ENCODE measurements at places on chromosomes 4 and X.

DNA sequence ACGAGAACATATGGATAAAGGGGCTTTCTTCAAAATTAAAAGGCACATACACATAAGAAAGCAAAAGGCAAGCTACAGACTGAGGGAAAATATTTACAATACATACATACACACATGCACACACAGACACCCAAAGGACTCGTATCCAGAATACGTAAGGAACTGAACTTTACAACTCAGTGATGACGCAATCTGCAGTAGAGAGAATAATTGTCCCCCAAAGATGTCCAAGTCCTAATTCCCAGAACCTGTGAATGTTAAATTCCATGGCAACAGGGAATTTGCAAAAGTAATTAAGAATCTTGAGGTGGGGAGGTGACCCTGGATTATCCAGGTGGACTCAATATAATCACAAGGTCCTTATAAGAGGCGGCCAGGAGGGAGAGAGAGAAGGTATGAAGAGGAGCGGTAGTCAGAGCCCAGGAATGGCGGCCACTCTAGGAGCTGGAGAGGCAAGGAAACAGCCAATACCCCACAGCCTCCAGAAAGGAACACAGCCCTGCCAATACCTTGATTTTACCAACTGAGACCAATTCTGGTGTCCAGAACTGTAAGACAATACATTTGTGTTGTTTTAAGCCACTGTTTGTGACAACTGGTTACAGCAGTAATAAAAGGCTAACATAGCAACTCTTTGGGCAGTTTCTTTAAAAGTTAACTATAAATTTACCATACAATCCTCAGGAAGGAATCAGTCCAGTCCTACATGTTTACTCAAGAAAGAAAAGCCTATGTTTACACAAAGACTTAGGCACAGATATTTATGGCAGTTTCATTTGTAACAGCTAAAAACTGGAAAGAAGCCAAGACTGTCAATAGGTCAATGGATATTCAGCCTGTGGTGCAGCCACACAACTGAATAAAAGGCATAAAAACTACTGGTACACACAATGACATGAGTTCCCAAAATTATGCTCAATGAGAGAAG lies 27.3 kb upstream of the STS start:
- no peaks in the 10 kb centered on the region for H3K4me1 ChIP-seq
- no peak overlapping the region for H3K27ac ChIP-seq
- no peaks in the 10 kb centered on the region for H3K36me3 ChIP-seq
- peak; percentile 6 for DNase-seq
- H3K4me3 ChIP-seq: no peak overlapping the region

DNA sequence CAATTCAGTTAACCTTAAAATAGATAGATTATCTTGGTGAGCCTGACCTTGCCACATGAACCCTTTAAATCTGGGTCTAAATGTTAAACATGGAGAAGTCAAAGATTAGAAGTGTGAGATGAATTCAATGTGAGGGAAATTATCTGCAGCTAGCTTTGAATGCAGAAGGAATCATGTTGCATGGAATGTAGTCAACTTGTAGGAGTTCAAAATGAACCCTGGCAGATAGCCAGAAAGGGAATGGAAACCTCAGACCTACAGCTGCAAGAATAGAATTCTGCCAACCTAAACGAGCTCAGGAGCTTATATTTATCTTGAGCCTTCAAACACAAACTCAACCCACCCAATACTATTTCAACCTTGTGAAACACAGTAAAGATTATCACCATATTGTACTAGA lies 632.5 kb downstream of the KCTD8 start:
- no peak overlapping the region for H3K4me3 ChIP-seq
- DNase-seq: no peak
- no peaks in the 10 kb centered on the region for H3K27me3 ChIP-seq
- no peaks in the 10 kb centered on the region for H3K4me1 ChIP-seq
- no peak overlapping the region for H3K27ac ChIP-seq

DNA sequence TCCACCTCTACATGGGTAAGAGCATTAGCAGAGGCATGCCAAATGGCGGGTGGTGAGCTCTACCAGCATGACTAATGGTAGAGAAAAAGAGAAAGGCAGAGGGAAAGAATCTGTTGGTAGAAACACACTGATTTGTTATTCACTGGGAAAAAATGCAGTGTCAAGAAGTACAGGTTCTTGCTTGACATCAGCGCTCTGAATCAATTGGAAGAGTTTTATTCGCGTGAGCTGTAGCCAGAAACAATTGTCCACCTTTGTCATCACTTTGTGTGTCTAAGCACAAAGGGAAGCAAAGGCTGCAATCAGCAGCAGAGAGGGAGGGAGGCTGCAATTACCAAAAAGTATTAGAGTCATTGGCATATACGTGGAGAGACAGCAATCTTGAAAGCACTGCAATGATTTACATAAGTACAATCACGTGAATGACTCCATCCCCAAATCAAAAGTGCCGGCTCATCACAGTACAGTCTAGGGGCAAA lies 67.7 kb upstream of the HS3ST1 start:
- no peaks in the 10 kb centered on the region for H3K36me3 ChIP-seq
- no peak for DNase-seq
- no peaks in the 10 kb centered on the region for H3K4me1 ChIP-seq
- H3K27ac ChIP-seq: no peak overlapping the region
- H3K27me3 ChIP-seq: no peaks in the 10 kb centered on the region

DNA sequence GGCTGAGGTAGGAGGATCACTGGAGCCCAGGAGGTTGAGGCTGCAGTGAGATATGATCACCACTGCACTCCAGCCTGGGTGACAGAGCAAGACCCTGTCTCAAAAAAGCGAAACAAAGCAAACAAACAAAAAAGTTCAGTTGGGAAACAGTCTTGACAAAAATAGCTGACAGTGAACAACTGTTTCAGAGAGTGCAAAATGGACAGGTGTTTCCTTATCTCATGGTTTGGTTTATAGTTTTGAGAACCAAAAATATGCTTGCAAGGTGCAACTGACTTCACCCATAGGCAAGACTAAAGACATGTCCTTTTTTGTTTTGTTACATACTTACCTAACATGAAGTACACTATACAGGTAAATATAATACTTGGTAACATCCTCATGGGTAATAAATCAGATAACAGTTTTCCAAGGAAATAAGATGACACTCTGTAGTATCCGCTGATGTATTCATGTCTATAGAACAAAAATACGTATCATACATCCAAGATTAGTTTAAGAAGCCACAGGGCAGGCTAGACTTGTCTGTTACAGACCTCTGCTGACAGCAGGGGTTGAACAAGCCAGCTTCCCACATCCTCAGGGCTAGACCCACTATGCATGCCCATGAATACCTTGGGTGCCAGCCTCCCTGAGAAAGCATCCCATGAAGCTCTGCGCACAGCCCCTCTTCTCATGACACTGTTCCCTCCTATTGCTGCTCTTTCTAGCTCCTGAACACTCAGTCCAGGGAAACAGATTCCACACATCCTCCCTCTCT lies 59.3 kb downstream of the ABCG2 start:
- DNase-seq: no peak
- no peaks in the 10 kb centered on the region for H3K36me3 ChIP-seq
- H3K27ac ChIP-seq: no peak overlapping the region
- no peaks in the 10 kb centered on the region for H3K4me1 ChIP-seq

GRCh38 chr4:159252491-159252890 lies 149.6 kb downstream of the RAPGEF2 start:
- H3K27ac ChIP-seq: no peak overlapping the region
- DNase-seq: no peak
- no peak overlapping the region for H3K4me3 ChIP-seq
- H3K36me3 ChIP-seq: no peaks in the 10 kb centered on the region
- peaks cover 10% of the 10 kb centered on the region for H3K4me1 ChIP-seq

GRCh38 chrX:20260885-20261284 lies 5.8 kb downstream of the RPS6KA3 start:
- no peaks in the 10 kb centered on the region for H3K27me3 ChIP-seq
- H3K4me3 ChIP-seq: no peak overlapping the region
- H3K4me1 ChIP-seq: peaks cover 24% of the 10 kb centered on the region
- H3K27ac ChIP-seq: no peak overlapping the region

GRCh38 chr4:53055274-53055673 lies 193.2 kb downstream of the RASL11B start:
- no peak overlapping the region for H3K27ac ChIP-seq
- DNase-seq: peak; percentile 61
- no peaks in the 10 kb centered on the region for H3K27me3 ChIP-seq
- no peaks in the 10 kb centered on the region for H3K4me1 ChIP-seq

GRCh38 chr4:185115827-185116232 lies 27.2 kb upstream of the SLC25A4 start:
- H3K36me3 ChIP-seq: no peaks in the 10 kb centered on the region
- no peak overlapping the region for H3K27ac ChIP-seq
- H3K4me3 ChIP-seq: no peak overlapping the region
- no peaks in the 10 kb centered on the region for H3K27me3 ChIP-seq
- H3K4me1 ChIP-seq: peaks cover 10% of the 10 kb centered on the region
- peak; percentile 11 for DNase-seq

- H3K4me1 ChIP-seq: peaks cover 15% of the 10 kb centered on the region
- no peaks in the 10 kb centered on the region for H3K27me3 ChIP-seq
- peak; percentile 58 for DNase-seq
- no peaks in the 10 kb centered on the region for H3K36me3 ChIP-seq
- 0 out of 2 replicates have a peak overlapping the region, but pooled peaks have one; percentile 8 for H3K27ac ChIP-seq
These were observed 604.6 kb upstream of the GRIA3 start for GRCh38 chrX:122579526-122579925.

GRCh38 chr4:139297001-139297410 lies 4.3 kb upstream of the NAA15 start:
- peaks cover 10% of the 10 kb centered on the region for H3K36me3 ChIP-seq
- DNase-seq: peak; percentile 68
- no peaks in the 10 kb centered on the region for H3K27me3 ChIP-seq
- no peak overlapping the region for H3K27ac ChIP-seq
- H3K4me1 ChIP-seq: peaks cover 34% of the 10 kb centered on the region

GRCh38 chrX:87582453-87582852 lies 64.9 kb downstream of the KLHL4 start:
- no peaks in the 10 kb centered on the region for H3K27me3 ChIP-seq
- no peaks in the 10 kb centered on the region for H3K36me3 ChIP-seq
- no peak for DNase-seq

- DNase-seq: peak; percentile 32
These were observed 37.1 kb upstream of the INPP4B start for GRCh38 chr4:142883040-142883832.

DNA sequence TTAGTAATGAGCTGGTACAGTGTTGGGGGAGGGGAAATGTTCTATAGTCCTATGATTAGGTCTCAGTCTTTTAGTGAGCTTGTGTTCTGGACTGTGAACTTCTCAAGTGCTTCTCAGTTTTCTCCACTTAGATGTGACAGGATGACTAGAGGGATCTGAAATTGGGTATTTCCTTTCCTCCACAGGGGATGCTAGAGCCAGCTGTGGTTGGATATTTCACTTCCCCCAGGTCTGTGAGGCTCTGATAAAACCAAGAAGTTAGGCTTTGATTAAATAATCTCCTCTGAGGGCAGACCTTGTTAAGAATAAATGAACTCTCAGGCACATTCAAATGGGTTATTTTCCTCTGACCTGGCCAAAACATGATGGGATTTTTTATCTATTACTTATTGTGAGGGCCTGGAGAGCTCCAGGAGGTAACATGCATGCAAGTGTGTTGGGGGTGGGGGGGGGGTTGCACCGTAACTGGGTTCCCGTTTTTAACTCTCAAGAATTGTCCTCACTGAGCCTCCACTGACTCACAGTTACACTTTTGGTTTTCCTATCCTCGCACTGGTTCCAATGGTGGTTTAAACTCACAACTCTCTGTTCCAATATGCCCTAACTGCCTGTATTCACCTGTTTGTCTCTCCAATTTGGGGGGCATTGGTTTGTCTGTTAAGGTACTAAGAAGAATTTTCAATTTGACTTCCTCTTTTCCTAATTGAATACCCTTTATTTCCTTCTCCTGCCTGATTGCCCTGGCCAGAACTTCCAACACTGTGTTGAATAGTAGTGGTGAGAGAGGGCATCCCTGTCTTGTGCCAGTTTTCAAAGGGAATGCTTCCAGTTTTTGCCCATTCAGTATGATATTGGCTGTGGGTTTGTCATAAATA lies 28.1 kb upstream of the GLRA3 start:
- H3K4me1 ChIP-seq: no peaks in the 10 kb centered on the region
- no peak overlapping the region for H3K27ac ChIP-seq
- no peak overlapping the region for H3K4me3 ChIP-seq
- H3K27me3 ChIP-seq: no peaks in the 10 kb centered on the region
- no peaks in the 10 kb centered on the region for H3K36me3 ChIP-seq

- no peak overlapping the region for H3K27ac ChIP-seq
- H3K4me3 ChIP-seq: no peak overlapping the region
- no peaks in the 10 kb centered on the region for H3K36me3 ChIP-seq
- DNase-seq: no peak
- no peaks in the 10 kb centered on the region for H3K27me3 ChIP-seq
- no peaks in the 10 kb centered on the region for H3K4me1 ChIP-seq
These were observed 14.4 kb upstream of the VCX start for GRCh38 chrX:7828594-7828993.

DNA sequence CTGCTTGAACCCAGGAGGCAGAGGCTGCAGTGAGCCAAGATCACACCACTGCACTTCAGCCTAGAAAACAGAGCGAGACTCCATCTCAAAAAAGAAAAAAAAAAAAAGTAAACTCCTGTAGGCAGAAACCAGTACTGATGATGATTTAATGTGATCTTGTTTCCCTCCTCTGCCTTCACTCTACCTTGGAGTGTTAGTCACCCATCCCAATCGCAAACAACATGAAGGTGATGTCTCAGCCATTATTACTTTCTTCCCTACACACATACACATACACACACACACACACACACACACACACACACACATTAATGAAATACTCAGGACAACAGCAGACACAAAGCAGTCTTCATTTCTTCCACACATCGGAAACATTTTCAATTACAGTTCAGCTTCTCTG lies 15.6 kb downstream of the XKRX start:
- no peak overlapping the region for H3K4me3 ChIP-seq
- no peaks in the 10 kb centered on the region for H3K36me3 ChIP-seq
- H3K27me3 ChIP-seq: no peaks in the 10 kb centered on the region
- peaks cover 9% of the 10 kb centered on the region for H3K4me1 ChIP-seq
- DNase-seq: no peak
- H3K27ac ChIP-seq: no peak overlapping the region

- no peaks in the 10 kb centered on the region for H3K27me3 ChIP-seq
- H3K36me3 ChIP-seq: peaks cover 19% of the 10 kb centered on the region
- no peak overlapping the region for H3K27ac ChIP-seq
- peak; percentile 12 for DNase-seq
These were observed 424 bp upstream of the ZNF330 start for GRCh38 chr4:141220271-141220670.

- no peaks in the 10 kb centered on the region for H3K27me3 ChIP-seq
- no peak overlapping the region for H3K27ac ChIP-seq
- no peak for DNase-seq
- peaks cover 11% of the 10 kb centered on the region for H3K4me1 ChIP-seq
- H3K36me3 ChIP-seq: peaks cover 15% of the 10 kb centered on the region
These were observed 41.6 kb downstream of the TMA16 start for GRCh38 chr4:163536091-163536490.

Measured in GM23248 (cell line).